ENCODE measurements at places on chromosomes 1 and 21.

DNA sequence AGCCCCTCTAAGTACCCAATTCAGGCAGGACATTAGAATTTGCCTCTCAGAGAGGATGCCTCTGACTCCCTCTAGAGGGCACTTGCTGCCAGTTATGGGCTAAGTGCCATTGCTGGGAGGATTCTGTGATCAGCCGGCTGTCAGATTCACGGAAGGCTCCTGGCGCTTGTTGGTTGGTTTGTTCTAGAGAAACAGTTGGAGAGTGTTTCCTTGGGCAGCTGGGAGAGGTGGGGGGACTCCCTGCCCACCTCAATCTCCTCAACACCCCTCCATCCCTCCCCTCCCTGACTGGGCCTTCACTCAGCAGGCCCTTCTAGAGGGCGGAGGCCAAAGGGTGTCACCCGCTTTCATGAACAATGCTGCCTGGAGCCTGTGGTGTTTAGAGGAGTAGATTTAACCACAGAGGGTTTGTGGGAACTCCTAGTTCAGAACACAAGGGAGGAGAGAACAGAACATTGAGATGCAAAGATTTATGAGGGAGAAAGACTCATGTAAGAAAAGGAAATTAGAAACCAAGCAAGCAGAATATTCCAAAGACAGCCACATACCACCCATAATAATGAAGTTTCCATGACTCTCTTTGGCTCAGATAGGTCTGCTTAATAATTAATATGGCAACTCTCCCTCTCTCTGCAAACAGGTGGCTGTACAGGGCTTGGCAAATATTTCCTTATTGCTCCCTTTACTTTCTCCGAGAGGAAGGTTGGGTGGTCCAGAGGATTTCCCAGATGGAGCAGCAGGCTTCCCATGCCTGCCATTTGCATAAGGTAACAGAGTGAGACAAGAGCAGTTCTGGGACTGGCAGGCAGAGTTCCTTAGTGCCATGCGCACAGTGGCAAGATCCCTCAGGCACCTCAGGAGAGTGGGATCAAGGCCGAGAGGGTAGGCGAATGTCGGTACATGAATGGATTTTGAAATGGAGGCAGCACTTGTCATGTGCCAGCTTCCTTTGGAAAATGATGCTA lies 30.0 kb upstream of the ACP6 start:
- DNase-seq = peak; percentile 8

GRCh38 chr21:44694776-44695175 lies 2.2 kb upstream of the KRTAP10-12 start:
- DNase-seq = no peak

DNA sequence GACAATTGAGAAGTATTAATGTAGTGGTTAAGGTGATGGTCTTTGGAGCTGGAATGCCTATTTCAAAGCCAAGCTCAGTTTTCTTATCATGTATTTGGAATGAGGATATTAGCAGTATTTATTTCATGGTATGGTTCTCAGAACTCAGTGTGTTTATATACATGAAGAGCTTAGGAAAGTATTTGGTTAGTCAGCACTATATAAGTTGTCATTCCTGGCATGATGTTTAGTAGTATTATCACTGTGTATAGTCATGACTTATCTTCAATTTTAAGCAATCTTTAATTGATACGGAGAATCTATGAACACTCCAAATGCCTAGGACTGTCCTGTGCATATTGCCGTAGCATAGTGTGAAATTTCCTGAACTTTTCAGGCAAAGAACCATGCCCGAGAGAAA lies 501.9 kb upstream of the USP24 start:
- DNase-seq = no peak

GRCh38 chr1:24859063-24860010 lies 70.7 kb downstream of the RUNX3 start:
- DNase-seq = no peak

DNA sequence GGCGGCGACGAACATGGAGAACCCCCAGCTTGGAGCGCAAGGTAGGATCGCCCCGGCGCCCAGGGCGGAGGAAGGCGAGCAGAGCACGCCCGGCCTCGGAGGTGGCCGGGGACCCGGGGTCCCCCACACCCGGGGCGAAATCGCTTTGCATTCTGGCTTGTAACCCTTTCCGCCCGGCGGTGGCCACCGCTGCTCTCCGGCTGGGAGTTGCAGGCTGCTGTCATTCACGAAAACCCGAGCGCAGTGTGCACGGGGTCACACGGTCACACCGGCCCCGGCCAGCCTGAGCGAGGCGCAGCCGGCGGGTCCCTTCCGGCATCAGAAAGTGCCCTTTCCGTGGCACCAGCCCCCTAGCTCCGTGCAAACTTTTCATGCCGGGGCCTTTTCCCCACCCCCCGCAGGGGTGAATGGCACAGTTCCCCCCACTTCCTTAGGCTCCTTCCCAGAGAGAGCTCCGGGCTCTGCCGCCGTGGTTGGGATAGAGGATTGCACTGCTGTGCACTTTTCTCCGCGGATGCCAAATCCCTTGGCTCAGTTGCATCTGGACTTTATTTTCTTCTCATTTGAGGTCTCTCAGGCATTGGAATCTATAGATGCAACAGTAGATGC lies 802 bp downstream of the KAZN start:
- no peak for DNase-seq

GRCh38 chr1:31062867-31063380 lies 2.6 kb downstream of the PUM1 start:
- no peak for DNase-seq

- no peak for DNase-seq
Observed at GRCh38 chr1:209545423-209545822, 38.1 kb upstream of the CAMK1G start.

Measured in SW 1271 (cell line).